Esophagus muscularis mucosa (tissue), 4 donors: ENCODE measurements at places on chromosomes 2 and 18. TPM values are rescaled to one million over a fixed set of nuclear protein-coding genes. Genes with fewer than 3 reads are reported as not detected.
A peak's percentile ranks its signal among the peaks of the same experiment; 100 is the strongest.

PTPRN gene
- 5.3 TPM for total RNA-seq

DNA sequence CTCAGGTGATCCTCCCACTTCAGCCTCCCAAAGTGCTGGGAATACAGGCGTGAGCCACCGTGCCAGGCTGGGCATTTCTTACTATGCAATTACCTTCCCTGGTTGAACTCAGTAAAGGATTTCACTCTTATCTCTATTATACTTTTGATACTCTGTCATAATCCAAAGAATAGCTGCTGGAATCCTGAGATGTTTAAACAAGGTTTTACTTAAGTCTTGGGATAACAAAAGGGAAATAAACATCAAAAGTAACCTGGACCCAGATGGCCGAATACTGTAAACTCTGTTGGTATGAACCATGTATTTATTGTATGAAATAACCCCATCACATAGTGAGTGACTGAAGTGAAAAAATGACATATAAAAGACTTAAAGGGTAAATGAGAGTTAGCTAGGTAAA lies 11.9 kb upstream of the DLX2 start:
- H3K4me3 ChIP-seq, result no peak overlapping the region
- no peaks in the 10 kb centered on the region for H3K36me3 ChIP-seq
- DNase-seq, result no peak
- no peak overlapping the region for H3K27ac ChIP-seq
- H3K27me3 ChIP-seq, result peaks cover 41% of the 10 kb centered on the region

- no peaks in the 10 kb centered on the region for H3K27me3 ChIP-seq
- H3K4me3 ChIP-seq, result no peak overlapping the region
- H3K27ac ChIP-seq, result peak overlapping the region; percentile 80
- DNase-seq, result no peak
These were observed 48.9 kb upstream of the RMDN2 start for GRCh38 chr2:37876227-37876626.

DNA sequence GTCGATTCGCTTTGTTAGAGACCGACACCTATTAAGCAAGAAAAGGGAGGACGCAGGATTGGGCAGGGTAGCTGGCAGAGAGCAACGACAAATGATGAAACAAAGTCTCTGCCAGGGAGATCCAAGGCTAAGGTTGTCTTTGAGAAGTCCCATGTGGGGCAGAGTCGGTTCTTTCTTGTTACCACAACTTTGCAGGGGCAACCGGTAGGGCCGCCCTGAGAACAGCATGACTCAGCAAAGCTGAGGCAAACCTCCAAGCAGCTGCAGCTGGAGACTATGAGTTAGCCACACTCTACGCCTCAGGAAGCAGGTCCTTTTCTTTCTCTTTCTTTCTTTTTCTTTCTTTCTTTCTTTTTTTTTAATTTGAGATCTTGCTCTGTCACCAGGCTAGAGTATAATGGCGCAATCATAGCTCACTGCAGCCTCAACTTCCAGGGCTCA lies 452.3 kb upstream of the ID2 start:
- H3K27ac ChIP-seq, result no peak overlapping the region
- H3K4me3 ChIP-seq, result no peak overlapping the region
- no peaks in the 10 kb centered on the region for H3K27me3 ChIP-seq
- H3K4me1 ChIP-seq, result peaks cover 13% of the 10 kb centered on the region
- DNase-seq, result peak; percentile 92
